NCI-H1105 treated with DMSO at 0.1 percent for 48 hours (cell line): ENCODE measurements at places on chromosomes 2 and 18.

DNA sequence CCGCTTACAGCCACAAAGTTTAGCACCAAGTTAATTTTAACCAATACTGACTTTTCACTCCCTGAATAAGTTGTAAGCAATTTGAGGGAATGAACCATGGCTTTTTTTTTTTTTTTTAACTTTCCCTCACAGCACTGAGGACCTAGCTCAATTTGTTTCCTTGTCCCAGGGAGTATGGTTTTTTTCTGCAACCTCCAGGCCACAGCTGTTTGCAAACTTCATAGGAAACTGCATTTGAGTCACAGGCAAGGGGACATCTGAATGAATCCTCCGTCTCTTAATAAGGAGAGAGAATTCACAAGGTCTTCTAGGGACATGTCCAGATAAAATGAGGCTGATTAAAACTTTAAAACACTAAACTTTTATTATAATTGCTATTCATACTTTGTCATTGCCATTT lies 181.5 kb downstream of the GFPT1 start:
- no peak for DNase-seq

DNA sequence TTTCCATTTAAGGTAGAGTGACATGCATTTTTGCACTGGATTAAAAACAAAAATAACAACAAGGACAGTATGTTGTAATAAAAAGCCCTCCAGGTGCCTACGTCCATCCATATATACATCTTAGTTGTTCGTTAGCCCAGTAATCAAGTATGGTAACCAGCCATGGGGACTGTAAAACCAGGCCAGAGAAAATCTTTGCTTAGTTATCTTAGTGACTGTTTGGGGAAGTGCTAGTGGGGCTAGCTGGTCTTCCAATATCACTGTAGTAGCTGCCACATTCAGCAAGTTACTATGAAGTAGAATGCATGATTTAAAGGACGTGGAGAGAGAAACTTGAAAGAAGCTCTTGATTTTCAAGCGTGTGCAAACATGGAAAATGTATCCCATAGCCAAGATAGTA lies 95.9 kb upstream of the STON1 start:
- no peak for DNase-seq

DNA sequence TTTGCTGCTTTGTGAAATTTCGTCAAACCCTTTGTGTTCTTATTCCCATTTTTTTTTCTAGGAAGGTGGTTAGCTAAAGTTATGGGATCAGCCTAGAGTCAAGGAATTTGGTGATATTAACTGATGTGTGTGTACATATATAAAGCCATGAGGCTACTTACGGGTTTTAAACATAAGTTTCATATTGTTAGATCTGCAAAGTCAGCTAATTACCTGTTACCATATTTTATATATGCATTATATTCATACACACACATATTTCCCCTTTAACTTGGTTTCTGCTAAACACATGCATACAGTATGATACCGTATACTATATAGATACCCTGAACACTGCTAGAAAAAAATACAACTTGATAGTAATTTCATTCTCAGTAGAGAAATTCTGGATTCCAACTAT lies 241.0 kb downstream of the NYAP2 start:
- DNase-seq = no peak

DNA sequence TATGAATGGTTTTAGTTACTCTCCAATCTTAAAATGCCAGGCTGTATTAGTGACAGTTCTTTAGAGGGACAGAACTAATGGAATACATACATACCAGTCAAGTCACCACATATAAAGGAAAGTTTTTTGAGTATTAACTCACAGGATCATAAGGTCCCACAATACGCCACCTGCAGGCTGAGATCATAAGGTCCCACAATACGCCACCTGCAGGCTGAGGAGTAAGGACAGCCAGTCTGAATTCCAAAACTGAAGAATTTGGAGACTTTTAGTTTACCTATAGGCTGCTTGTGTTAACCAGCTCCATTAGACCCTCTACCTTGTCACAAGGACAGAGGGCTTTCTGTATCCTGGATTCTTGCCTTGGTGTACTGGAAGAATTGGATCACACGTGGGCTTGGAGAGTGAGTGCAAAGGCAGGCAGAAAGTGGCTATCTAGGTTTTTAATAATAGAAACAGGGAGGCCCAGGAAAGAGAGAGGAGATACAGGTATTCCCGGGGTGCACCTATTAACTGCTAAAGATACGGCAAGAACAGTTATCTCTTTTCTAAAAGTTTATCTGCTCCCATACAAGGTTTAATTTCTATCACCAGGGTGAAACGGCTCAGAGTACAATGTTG lies 234.9 kb upstream of the CYRIA start:
- DNase-seq = no peak
